ENCODE measurements at places on chromosomes 6 and 20.

DNA sequence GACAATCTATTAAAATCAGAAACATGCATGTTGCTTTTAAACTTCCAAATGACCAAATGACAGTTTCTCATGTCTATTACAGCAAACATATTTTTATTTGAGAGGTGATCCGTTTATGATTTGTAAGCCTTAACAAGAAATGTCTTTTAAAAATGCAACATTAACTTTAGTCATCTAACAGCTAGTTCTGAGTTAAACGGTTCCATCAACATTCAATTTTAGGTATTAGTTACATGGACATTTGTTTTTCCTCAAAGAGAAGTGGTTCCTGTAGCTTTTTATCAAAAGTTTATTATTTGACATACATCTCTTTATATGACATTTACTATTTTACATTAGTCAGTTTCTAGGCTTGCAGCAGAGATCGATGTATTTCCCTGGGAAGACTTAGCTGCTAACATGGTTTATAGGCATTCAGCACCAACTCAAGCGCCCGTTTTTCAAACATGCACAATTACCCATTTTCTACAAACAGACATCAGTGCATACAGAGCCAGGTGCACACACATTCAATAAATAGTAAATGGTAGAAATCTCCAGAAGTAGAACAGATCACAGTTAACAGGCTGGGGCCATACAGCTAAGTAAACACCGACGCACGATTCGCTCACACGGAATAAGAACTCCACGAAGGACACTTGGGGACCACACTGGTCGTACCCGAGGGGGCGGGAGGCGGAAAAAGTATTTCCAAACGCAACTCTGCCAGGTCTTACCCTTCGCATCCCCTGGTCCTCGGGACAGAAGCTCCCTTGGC lies 882 bp downstream of the CNR1 start:
- no peak for DNase-seq

- DNase-seq = no peak
Measured at GRCh38 chr20:63979229-63979556, 249 bp downstream of the SAMD10 start.

- DNase-seq = peak; percentile 15
Measured at GRCh38 chr6:18277237-18278006, 13.1 kb upstream of the DEK start.

DNA sequence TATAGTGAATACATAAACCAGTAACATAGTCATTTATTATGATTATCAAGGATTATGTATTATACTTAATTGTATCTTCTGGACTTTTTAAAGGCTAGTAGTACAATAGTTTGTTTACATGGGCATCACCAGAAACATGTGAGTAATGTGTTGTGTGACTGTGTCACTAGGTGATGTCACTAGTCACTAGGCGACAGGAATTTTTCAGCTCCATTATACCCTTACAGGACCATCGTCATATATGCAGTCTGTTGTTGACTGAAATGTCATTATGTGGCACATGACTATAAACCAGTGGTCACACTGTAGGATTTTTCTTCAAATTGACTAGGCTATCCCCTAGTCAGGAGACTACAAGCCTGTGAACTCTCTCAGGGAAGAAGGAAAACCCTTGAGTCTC lies 86.5 kb upstream of the CENPW start:
- DNase-seq = no peak

GRCh38 chr6:54891536-54891935 lies 45.0 kb downstream of the FAM83B start:
- no peak for DNase-seq

DNA sequence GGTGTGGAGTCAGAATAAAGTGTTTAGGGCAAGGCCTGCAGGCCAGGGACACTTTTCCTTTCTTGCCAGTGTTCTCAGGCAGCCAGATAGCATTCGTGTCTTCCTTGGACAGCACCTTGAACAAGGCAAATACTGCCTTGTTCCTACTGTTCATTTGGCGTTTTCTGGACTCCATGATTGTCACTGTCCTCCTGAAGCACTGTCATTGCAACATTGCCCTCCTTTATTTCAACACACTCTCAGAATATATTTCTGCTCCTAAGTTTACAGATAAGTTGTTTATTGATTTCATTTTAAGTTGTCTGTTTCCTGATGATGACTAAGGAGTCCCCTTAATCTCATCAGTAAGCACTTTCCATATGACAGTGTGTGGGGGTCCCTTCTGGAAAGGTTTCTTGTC lies 15.1 kb upstream of the DEF6 start:
- no peak for DNase-seq

- DNase-seq = no peak
Measured at GRCh38 chr6:131288214-131288613, 152.9 kb downstream of the AKAP7 start.

- no peak for DNase-seq
Measured at GRCh38 chr20:61330441-61330840, 78.4 kb downstream of the CDH4 start.

DNA sequence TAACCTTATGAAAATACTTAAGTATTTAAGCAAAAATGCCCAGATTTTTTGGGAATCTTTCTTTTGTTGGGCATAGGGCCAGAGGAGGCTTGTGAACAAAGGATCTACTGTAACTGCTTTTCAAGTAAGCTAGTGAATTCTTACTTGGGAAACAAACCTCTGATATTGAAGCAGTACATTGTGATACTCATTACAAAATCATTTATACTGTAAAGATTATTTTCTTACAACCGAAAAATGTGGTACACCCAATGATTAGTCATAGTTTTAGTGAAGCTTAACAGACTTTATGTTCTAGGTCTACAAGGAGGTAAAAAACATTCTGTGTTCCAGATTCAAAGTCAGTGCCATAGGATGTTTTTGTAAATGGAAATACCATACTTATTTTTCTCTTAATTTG lies 272.9 kb upstream of the KCNQ5 start:
- DNase-seq = peak; percentile 62

DNA sequence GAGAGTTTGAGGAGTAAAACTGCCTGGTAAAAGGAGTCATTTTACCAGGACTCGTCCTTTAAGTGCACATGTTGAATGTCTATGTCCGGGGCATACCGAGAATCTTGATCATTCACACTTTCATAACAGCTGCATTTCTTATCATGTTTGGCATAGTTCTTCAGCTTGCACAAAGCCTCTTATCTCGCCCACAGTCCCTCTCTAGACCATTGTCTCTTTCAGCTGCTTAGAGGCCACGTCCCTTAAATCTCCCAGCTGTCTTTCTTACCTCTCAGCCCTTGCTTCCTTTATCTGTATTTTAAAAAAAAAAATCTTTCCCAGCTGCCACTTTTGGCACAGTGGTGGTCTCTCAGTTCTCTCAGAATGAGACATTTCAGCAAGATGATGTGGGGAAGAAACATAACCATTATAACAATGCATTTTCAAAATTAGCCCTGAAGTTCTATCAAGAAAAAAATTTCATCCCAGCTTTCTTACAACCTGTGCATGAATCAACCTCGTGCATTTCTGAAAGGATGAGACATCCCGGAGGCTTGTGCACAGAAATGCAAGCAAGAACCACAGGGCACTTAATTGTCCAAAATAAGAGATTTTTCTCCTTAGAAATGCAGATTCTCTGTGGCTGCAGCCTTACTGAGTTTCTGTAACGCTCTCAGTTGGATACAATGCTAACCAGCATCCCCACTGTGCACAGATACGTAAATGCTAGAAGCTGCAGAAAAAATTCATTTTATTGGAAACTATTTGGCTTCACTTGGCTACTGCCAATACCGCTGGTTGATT lies 24.2 kb downstream of the RBM24 start:
- DNase-seq = peak; percentile 46

DNA sequence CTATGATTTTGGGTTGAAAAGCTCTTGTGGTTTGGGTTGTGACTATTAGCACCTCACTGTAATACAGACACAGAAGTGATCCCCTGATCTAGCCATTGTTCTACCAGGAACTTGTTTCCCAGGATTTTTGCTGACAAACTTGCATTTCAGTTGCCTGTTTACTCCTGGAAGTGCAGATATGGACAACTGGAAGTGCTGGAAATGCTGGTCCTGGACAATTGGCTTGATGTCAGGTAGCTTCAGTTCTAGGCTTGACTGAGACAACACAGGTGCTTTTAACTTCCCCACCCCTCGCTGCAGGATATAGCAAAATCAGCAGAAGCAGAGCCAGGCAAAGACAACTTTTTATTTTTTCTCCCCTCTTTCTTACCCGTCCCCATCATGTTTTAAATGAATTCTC lies 27.1 kb upstream of the FBXO30 start:
- no peak for DNase-seq

DNA sequence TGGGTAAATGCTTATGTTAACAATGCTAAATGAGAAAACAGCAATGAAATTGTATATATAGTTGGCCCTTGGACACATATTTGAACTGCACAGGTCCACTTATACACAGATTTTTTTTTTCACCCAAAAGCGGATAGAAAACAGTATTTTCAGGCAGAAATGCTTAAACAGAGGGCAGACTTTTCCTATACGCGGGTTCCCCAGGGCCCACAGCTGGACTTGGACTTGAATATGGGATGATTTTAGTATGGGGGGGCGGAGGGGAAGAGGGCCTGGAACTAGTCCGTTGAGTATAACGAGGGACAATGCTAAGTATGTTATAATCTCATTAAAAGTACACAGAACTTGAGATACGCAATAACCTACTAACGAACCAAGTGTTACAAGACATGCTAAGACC lies 1.1 kb upstream of the PRSS35 start:
- no peak for DNase-seq

All from iris pigment epithelial cell (primary cell).